ENCODE measurements at places on chromosomes 11 and 22.

- DNase-seq = no peak
These were observed 249.9 kb downstream of the TTC28 start for GRCh38 chr22:28429711-28430110.

DNA sequence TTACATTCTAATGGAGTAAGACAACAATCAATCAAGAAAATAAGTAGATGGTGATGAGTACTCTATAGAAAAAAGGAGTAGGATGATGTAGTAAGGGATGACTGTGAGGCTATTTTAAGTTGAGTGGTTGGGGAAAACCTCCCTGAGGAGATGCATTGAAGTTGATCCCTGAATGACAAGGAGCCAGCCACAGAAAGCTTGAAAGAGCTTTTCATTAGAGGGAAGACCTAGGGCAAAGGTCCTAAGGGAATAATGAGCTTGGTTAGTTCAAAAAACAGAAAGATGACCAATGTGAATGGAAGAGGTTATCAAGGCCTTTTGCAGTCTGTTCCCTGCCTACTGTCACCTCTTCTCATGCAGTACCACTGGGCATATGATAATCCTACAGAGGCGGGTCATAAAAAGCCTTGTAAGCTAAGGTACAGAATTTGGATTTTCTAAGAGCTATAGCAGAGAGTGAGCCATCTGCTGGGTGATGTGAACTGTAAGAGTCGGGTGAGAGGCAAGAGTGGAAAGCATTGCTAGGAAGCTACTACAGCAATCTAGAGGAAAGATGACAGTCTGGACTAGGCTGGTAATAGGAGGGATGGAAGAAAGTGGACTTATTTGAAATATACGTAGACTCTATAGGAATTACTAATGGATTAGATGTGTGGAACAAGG is 3.1 kb downstream of the PPP2R1B start:
- no peak for DNase-seq

GRCh38 chr11:124934862-124935547 is 842 bp downstream of the HEPACAM start:
- no peak for DNase-seq

DNA sequence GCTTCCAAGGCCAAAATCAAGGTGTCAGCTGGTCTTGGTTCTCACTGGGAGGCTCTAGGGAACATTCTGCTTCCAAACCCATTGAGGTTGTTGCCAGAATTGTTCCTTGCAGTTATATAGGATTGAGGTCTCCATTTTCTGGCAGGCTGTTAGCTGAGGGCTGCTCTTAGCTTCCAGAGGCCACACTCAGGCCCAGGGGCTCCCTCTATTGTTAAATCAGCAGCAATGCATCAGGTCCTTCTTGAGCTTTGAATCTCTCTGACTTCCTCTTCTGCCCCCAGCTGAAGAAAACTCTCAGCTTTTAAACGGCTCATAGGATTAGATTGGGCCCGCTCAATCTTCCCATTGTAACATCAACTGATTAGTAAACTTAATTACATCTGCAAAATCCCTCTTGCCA is 39.3 kb upstream of the BSX start:
- no peak for DNase-seq

DNA sequence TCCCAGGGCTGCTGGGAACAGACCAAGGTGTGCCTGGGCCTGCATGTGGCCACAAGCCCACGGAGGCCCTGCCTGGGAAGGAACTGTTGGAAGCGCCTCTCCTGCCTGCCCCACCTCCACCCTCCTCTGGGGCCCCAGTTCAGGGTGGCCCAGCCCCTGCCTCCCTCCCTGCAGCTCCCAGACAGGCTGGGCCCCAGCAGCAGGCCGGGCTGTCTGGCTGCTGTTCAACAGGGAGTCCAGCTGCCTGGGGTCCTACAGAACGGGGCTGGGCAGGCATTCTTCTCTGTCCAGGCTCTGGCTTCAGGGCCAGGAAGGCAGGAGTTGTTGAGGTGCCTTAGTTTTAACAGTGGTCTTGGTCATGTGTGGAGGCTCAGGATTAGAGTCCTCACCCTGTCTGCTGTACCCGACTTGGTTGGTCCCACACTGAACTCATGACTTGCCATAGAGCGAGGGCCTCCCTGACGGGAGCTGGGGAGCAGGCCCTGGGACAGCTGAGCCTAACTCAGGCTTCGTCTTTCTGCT is 11.8 kb downstream of the PRDM11 start:
- DNase-seq = no peak

DNA sequence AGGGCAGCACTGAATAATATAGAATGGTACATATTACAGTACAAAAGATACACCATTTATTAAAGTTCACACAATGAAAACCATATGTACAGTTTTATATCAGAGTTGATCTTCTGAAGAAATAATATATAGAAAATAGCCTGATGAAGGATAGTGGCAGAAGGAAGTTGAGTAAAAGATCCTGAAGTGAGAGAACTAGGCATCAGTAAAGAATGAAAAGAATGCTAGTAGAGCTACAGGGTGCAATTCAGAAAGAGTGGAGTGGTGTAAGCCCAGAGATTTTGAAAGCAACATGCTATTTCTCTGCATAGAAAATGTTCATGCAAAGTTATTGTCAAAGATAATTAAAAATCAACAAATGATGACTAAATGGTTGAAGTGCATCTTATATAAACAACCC is 1552.7 kb upstream of the TENM4 start:
- no peak for DNase-seq

- DNase-seq = no peak
These were observed 1.2 kb downstream of the KBTBD4 start for GRCh38 chr11:47577460-47578041.

DNA sequence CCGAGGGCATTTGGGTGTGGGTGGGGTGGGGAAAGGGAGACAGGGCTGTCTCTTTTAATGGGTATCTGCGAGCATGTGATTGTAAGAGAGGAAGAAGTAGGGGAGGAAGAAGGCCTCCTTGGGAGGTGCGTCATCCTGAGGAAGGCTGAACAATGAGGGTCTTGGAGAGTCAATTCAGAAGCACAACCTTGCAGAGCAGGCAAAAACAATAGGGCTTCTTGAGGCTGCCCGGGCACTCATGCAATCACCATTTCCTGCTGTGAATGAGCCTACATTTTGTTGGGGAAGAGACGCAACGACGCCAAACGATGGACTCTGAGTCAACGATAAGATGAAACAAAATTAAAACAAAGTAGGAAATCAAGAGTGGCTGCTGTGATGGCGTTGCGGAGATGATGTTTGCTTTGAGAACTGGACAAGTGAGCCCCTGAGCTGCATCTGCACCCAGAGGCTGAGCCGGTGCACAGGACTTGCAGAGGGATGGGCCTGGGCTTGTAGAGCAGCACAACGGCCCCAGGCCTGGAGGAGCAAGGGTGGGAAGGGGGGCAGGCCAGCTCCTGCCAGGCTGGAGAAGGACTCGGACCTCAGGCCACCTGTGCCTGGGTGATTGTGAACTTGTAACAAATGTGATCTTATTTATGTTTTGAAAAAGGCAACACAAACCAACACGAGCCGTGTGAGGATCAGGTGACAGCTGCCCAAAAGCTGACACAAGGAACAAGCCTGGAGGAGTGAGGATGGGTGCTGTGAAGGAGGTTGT is 92.3 kb upstream of the B3GAT1 start:
- no peak for DNase-seq

DNA sequence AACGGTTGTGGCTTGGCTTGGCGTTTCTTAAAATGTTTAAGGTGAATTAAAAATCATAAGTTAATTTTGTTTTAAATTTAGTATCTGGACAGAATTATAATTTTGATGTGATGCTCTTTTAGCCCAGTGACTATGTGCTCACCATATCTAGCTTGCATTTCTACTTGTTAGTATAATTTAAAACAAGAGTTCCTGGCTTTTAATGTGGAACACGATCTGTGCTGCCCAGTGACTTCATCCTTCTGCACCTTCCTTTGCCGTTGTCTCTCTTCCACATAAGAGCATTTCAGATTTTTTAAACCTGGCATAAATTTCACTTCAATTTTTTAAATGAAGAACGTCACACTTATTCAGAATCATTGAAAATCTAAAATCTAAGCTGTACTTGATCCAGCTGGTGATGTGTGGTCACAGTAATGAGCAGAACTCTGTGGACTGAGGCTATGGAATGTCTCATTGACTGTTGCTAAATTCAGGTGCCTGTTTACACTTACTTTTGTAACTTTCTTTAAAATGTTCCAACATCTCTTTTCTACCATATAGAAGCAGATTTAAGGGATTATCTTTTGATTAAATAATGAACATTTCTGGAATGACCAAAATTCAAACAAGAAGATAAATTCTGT is 75.4 kb upstream of the ADSL start:
- DNase-seq = no peak

DNA sequence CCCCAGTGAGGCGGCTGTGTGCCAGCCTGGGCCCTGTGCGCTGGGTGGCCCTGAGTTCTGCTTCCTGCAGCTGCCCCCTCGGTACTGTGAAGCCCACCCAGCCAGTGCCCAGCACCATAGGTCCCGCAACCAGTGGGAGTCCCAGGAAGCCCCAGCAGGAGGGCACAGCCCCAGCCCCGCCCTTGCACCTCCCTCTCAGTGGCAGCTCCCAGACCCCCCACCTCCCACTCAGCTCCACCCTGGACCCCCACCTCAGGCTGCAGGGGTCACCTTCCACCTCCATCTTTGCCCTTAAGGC is 30.9 kb downstream of the MOB2 start:
- no peak for DNase-seq

Measured in stimulated activated CD8-positive, alpha-beta memory T cell treated with anti-CD3 and anti-CD28 coated beads, Interleukin-7, amount 100 ng/mL, for 24 hours (primary cell).